ENCODE measurements at places on chromosomes 2 and 18.

DNA sequence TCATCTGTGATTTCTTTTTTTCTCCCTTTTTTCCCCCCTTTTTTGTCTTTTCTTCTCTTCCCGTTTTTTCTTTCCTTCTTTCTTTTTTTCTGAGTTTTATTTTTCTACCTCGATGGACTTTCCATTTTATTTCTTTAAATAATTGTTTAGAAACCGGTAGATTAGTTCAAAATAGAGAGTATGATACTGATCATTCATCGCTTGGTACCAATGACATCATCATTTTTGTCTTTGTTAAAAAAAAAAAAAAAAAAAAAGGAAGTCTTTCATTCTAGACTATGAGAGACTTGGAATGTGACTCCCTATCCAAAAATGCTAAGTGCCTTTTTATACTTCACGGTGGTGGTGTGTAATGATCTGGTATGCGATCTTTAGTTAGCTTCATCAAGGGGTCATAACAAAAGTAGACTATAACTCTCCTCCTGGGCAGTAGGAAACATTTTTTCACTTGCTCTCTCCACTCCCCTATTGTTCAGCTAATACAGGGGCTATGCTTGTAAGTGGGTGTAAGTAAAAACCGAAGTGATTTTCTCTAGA, 1517.5 kb upstream of the ZEB2 start:
- DNase-seq, result no peak

DNA sequence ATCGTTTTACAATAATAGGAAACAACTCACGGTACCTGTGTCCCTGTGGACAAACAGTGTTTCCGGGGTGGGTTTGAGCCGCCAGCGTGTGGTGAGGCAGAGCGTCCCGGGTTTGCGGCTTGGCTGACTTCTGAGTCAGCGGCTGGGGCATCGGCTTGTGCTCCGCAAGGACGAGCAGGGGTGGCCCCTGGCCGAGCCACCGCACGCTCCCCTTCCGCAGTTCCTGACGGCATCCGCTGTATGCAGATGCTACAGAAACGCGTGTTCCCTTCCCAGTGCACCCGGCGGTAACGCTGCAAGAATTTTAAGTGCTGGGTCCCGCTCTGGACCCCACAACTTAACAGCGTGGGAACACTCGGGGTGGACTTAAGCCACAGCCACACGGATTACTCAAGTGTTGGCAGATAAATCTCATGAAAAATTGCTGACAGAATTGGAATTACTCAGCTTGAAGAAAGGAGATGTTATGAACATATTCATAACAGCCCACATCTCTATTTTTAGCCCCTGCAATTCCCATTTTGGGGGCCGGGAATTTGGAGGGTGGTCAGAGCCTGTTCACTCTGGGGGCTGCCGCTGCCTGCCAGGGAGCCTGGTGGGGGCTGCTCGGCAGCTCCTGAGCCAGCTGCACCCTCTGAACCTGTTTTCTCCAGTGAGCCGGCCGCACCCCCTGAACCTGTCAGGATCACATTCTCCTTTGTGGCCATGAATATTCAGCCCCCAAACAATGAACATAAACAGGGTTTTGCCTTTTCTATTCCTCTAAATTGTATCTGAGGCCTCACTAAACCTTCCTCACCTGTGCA, 12.6 kb upstream of the KCNG2 start:
- DNase-seq, result no peak

DNA sequence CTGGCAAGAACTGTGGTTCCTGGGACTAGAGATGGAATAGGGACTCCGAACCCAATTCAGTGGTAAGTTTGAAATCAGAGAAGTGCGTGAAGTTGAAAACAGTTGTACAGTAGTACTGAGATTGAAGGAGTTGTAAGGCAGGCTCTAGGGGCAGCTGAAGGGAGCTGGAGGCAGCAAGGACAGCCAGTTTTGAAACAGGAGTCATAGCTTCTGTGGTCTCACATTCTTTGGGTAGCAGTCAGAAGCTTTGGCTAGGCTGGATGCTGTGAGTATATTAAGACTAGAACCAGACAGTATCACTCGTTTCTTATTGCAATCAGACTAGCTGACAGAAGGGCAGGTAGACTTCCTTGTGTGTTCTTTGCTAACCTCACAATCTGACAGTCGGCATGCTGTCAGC, 64.5 kb upstream of the ADAM23 start:
- no peak for DNase-seq

DNA sequence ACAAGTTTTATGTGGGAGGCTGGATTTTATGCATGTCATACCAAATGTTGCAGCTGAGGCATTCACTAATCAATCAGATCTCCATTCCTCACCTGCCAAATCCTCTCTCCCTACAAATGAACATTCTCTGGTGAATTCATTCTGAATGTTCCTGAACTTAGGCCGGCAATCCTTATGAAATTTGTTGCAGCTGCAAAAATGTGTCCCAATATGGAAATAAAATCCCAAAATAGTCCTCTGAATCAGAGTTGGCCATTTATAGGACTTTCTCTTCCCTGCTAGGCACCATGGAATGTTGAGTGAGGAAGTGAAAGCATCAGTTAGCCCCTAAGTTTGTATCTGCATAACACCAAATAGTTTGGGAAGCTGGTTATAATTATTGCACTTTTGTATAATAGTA, 25.6 kb downstream of the GCA start:
- DNase-seq, result no peak

DNA sequence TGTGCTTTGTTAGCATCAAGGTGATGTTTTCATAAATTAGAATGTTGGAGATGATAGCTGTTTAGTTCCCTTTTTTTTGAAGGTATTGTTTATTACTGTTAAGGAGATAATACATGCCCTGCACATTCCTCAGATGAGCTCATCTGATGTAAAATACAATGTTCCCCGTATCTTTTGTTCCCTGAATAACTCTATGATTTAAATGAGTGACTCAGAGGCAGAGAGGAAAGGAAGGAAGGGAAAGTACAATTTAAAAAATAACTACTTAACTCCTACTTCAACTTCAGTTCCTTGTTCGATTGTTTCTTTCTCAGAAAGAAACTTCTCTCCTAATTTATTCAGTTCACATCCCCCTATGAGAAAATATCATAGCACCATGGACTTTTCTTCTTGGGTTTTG, 208.7 kb downstream of the KCNE4 start:
- no peak for DNase-seq

GRCh38 chr18:57630754-57631595, 9.3 kb upstream of the NARS1 start:
- DNase-seq, result no peak

DNA sequence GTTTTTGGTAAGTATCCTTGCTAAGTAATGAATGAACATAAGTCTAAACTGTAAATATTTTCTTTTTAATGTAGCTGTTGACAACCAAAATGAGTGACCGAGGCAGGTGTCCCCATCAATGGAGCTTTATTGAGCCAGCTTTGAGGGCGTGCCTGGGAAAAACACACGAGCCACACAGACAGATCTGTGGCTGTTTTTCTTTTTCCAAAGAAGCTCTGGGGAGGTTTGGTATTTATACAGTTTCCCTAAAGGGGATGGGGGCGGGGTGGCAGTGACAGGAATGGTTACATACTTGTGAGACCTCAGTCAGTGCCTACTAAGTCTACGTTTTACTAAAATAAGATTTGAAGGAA, 11.2 kb downstream of the DBI start:
- no peak for DNase-seq

DNA sequence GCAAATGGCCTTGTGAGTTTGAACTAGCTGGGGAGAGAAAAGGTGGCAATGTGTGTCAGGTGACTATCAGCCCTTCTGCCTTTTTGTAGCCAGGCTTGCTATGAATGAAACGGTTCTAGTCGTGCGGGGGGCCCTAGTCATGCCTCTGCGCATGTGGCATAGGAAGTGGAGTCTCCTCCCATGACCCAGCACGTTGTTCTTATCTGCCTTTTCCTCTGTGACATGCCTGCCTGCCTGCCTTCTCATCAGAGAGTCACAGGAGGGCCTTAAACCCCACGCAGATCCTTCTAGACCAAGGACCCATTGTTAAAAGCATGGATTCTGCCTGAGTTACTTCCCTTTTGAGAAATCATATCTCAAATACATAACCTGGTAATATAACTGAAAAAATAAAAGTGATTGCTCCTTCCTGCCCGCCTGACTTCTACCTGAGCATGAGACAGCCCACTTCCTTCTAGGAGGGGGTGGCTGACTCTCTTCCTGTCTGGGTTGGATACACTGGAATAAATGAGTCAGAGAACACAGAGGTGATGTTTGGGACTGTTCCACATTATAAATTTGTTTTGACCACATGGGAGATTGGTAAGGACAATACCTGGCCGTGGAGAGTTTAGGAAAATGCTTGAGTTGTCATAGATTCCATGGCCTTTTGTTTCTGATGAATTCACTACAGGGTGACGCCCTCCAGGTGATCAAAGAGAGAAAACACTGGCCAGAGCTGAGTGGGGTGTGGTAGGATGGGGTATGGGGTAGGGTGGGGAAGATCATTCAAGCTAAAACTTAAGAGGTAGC, 49.8 kb downstream of the FBLN7 start:
- DNase-seq, result no peak

GRCh38 chr18:25587545-25587944, 235.6 kb upstream of the ZNF521 start:
- no peak for DNase-seq

DNA sequence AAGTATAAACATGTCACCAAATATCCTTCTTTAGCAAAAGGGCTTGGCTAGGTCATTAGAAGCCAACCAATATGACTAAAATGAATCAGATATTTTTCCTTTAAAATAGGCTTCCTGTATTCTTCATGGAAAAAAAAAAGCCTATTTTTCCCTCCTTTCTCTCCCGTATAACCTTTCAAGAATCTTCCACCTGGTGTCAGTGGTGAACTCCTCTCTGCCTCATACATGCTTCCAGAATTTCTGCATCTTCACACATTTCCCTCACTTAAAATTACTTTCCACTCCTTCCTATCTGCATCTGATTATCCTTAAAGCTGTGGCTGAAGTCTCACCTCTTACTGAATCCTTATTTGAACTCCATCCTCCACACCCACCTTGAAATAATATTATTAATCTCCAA, 116.9 kb upstream of the FANCL start:
- no peak for DNase-seq

DNA sequence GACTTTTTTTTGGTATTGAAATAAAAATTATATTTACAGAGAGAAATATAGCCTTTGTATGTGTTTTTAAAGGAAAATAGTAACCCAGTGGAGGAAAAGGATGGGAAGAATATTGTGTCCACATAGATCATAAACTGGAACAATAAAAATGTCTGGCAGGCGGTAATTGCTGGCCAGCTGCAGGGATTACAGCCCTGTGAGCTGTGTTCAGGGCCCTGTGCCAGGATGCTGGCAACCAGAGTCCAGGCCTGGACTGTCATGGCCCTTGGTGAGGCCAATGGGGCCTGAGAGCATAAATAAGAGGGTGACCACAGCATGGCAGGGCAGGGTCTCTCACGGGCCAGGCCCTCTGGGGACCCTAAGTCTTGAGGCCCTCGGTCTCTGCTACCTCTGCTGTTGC, 171.2 kb downstream of the ACOXL start:
- no peak for DNase-seq

DNA sequence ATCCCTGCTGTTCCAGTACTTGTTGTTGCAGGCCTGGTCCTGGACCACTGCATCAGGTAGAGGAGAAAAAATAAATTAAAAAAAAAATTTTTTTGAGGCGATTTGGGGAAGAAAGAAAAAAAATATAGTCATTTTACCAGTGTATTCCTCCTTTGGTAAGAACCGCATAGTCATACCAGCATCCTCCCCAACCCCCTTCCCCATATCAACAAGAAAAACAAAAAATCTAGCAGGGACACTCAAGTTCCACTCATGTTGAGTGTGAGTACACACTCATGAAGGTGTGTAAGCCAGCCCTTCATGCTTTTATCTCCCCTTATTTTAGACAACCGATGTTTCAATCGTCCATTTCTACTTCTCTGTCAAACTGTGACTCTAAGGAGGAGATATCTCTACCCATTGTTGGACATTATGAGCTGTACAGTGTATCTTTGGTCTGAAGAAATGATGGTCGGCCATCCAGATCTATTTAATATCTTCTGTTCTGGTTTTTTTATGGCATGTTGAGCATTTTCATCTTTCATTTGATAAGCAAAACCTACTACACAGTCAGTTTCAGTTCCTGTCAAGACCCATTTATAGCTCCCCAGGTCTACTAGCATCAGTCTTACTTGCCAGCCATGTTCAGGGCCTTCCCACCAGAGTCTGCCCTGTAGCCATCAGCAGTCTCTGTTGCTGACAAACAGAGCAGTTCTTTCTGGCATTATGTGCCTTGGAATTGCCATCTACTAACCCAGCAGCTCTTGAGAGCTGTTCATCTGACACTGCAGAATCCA, 20.0 kb downstream of the ELP2 start:
- DNase-seq, result no peak

DNA sequence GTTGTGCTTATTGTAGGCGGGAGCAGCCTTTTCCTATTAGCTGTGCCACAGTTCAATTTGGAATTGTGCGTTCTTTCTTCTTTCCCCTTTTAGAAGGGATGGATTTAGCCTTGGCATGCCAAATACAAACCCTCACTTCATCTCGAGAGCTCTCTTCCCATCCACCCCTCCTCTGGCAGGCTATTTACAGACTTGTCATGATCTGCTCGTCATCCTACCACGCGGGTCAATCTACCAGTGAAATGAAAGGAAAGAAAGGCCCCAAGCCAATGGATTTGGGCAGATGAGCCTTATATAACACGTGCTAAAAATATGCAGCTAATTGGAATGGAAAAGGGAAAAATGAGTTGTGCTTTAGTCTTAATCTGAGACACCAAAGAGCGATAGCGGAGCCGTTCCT, 277.5 kb downstream of the PRKCE start:
- DNase-seq, result no peak

- no peak for DNase-seq
These were observed 23.7 kb downstream of the TMEM127 start for GRCh38 chr2:96241900-96242611.

GRCh38 chr2:84486441-84487115, 27.5 kb upstream of the SUCLG1 start:
- peak; percentile 10 for DNase-seq

DNA sequence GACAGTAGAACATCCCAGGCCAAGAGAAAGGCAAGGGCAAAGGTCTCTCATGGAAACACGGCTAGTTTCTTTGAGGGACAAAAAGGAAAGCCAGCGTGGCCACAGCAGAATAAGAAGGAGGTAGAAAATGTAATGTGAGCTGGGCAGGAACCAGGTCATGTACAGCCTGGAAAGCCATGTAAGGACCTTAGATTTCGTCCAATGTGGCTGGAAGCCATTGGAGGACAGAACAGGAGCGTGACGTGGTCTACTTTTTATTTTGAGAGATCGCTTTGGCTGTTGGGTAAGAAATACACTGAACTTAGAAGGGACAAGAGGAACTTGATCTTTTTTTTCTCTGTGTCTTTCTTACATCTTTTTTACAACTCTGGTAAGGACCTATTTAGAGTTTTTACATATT, 57.8 kb upstream of the ANKRD44 start:
- DNase-seq, result no peak

- peak; percentile 24 for DNase-seq
These were observed 1173.1 kb upstream of the ZEB2 start for GRCh38 chr2:145692971-145693478.
